A549 (cell line): ENCODE measurements at places on chromosomes 6 and 20.

- DNase-seq, result peak; percentile 94
Observed at GRCh38 chr6:79536954-79537747, at the start of gene LCA5. TSS of gene LCA5 (minus strand) at chr6:79537430. CDS start at chr6:79518894, 18,536 bp downstream.

- peak; percentile 98 for DNase-seq
Observed at GRCh38 chr6:105601541-105602236, 198.8 kb upstream of the PREP start.

- no peak for DNase-seq
Observed at GRCh38 chr20:17925141-17925939, 43.3 kb downstream of the SNX5 start.

DNA sequence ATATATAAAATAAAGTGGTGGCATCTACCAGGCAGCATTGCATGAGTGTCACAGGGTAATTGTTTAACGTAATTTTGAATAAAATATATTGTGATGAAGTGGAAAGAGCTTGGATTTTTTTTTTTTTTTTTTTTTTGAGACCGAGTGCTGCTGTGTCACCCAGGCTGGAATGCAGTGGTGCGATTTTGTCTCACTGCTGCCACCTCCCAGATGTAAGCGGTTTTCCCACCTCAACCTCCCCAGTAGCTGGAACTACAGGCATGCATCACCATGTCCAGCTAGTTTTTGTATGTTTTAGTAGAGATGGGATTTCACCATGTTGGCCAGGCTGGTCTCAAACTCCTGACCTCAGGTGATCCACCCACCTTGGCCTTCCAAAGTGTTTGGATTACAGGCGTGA is 81.1 kb upstream of the SMIM8 start:
- DNase-seq, result peak; percentile 13

DNA sequence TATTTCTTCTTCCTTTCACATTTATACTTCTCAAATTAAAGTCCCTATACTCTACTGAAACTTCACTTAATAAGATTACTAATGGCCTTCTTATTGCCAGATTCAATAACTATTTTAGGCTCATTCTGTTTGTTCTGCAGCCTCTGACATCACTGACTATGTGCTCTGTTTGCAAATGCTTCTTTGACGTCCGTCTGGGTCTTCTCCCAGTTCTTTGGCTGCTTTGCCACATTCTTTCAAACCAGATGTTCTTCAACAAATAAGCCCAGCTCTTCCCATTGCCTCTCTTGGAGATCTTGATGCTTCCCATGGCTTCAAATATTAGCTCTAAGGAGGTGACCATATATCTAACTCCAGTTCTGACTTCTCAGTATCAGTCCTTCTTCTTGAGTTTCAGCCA is 117.4 kb downstream of the BTBD9 start:
- DNase-seq, result peak; percentile 55

GRCh38 chr20:10171864-10172751 is 46.5 kb upstream of the SNAP25 start:
- peak; percentile 89 for DNase-seq

GRCh38 chr6:84556541-84557335 is 207.7 kb downstream of the TBX18 start:
- no peak for DNase-seq

DNA sequence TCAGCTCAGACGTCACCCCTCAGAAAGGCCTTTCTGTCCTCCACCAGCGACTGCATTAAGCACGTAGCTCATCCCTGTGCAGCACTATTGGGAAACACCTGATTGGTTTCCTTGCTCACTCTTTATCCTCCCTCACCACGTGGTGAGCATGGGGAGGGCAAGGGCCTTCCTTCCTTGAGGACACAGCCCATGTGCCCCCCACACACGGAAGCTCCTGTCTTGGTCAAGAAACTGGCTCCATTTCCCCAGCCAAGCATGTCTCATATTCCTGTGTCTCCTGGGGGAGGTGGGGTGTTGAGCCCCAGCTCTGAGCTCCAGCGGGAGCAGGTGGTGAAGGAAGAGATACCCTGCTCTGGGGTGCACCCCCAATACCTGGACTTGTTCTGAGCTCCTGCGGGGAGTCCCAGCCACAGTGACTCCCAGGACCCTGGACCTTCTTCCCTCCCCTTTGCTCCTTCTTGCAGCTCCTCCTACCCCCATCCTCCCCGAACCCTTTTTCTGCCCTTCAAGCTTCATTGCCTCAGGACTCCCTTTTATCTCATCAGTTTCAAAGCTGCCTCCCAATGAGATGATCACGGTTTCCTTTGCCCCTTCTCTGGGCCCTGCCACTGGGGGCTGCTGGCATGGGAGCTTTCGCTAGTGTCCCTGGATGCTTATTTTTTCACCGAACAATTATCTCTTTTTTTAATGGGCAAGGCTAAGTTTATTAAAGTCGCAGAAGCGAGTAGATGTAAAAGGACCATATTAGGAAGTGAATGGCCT is 230.1 kb downstream of the TFAP2C start:
- DNase-seq, result no peak

- DNase-seq, result no peak
Observed at GRCh38 chr20:20034486-20034885, 17.3 kb downstream of the NAA20 start.
